ENCODE measurements at places on chromosomes 7 and 10.

GRCh38 chr10:108465871-108466641, 1301.5 kb upstream of the SORCS1 start:
- no peak for DNase-seq

DNA sequence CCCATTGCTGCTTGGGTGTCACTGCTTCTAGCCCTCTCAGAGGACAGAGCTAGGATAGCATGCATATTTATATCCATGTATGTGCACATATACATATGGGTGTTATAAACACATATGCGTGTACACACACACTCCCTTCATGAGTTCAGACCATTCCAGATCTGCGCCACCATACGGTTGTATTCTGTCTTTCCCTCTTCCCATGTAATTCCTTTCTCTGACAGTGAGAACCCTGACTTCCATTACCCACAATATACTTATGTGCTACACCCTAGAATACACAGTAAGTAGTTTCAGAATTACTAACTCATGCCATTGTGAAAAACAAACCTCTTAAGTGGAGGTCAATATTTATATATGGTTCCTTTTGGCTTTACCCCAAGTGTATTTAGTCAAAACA, 116.6 kb upstream of the SAMD8 start:
- DNase-seq, result no peak

DNA sequence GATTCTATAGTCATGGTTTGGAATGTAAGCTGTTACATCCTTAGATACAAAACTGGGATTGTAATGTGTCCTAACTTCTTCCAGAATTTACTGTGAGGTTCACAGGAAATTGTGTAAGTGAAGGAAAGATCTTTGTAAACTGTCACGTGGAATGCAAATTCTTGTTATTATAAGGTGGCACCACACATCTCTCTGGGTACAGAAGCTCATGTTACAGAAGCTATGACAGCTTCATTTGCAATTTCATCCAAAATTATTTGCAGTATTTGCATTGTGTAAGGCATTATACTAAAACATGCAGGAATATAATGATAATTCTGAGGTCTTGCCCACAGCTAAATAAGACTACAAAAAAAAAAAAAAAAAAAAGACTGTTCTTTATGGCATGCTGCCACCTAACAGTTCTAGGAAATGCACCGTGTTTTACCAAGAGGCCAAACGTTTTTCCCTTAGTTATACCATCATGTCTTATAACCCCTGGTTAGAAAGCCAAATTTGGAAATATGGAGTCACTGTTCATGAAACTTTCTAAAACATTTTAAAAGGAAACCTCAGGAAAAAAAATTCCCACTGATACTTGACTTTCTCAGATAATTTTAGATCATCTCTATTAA, 17.6 kb downstream of the MINDY3 start:
- DNase-seq, result no peak

GRCh38 chr7:92253251-92253650, 7.5 kb downstream of the ANKIB1 start:
- DNase-seq, result no peak

- DNase-seq, result no peak
Measured at GRCh38 chr10:133527771-133528271, 658 bp downstream of the CYP2E1 start.

DNA sequence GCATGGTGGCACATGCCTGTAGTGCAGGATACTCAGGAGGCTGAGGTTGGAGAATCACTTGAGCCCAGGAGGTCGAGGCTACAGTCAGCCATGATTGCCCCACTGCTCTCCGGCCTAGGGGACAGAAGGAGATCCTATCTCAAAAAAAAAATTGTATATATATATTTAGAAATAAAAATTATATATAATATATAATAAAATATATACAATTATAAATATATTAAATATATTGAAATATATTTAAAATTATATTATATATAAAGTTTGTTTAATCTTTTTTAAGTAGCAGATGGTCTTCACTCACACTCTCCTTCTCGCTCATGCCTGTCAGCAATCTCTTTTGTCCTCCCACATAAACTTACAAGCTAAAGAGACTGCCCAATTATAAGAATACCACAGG, 58.5 kb downstream of the LMBR1 start:
- DNase-seq, result no peak

DNA sequence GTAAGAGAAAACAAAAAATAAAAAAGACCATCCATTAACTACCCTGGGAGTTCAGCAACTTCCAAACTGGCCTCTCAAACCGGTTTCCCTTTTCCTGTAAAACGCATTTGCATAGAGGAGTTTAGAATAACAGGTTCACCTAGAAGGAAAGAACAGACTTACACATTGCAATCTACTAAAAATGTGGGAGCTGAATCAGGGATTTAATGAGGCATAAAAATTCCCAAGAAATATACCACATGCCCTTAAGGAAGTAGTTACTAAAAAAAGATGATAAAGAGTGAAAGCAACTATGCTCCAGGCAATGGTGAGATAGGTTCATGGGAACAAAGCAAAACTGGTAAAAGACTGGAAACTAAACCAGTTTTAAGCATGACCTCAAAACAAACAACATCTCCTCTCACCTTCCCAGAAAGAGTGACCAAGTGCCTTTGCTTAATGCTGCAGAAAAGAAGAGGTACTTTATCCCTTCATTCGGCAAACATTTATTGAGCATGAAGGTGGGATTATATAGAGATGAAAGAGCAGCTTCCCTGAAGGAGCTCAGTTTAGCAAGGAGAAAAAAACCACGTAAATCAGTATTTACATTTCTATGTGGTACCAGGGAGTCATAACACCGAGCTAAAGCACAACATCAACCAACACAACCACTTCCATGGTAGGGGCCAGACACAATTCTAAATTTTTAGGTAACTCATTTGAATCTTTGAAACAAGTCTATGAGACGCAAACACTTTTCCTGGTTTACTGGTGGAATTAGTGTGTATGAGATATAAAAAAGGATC, 152.8 kb downstream of the SGMS1 start:
- DNase-seq, result peak; percentile 23

- no peak for DNase-seq
Measured at GRCh38 chr7:67807826-67808225, 811.2 kb downstream of the TYW1 start.

DNA sequence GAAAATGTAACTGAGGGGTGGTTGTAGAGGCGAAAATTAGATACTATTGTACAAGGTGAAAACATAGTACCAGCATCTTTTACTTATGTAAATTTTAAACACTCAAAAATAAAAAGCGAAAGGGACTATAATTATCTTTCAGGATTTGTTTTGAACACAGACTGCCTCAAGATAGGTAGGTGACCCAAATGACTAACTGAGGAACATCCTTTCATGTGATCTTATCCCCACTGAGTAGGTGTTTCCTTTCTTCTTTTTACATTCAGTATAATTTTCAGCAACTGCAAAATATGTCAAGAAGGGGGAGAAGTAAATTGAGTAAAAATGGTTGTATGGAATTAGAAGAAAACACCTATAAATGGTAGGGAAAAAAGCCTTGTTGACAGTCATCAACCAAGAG, 236.7 kb downstream of the PHF14 start:
- DNase-seq, result no peak

DNA sequence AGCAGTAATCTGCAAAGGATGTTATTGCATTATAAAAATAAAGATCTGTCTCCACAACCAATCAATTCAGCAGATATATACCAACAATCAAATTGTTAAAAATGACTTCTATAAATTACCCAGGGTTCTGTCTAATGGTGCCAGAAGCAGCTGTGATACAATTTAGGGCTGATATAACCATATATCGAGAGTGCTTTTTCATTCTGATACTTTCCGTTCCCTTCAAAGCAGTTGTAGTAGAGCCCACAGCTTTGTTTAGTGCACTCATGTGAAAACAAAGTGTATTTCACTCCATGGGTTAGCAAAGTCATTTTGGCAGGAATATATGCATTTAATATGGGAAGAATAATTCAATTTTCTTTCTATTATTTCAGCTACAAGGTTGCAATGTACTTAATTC, 83.1 kb upstream of the CHCHD3 start:
- no peak for DNase-seq

DNA sequence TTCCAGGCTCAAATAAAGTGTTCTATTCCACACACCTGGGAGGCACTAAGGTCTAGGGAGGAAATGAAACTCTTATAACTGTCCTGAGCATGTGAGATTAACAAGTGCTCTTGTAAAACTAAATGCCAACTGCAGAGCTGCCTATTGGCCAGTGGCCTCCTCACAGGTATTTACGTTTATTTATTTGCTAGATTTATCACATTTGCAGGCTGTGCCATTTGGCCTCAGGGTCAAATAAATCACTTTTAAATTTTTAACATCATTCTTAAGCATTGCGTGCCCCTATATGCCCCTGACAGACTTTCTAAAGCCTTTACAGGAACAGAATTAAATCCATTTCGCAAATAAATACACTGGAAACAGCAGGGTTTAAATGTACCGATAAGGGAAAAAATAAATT, 381.8 kb upstream of the NFE2L3 start:
- DNase-seq, result no peak

- DNase-seq, result no peak
Measured at GRCh38 chr10:108753326-108753725, 1170.0 kb downstream of the XPNPEP1 start.
